ENCODE measurements at places on chromosomes 11 and 22.
A peak's percentile ranks its signal among the peaks of the same experiment; 100 is the strongest.

DNA sequence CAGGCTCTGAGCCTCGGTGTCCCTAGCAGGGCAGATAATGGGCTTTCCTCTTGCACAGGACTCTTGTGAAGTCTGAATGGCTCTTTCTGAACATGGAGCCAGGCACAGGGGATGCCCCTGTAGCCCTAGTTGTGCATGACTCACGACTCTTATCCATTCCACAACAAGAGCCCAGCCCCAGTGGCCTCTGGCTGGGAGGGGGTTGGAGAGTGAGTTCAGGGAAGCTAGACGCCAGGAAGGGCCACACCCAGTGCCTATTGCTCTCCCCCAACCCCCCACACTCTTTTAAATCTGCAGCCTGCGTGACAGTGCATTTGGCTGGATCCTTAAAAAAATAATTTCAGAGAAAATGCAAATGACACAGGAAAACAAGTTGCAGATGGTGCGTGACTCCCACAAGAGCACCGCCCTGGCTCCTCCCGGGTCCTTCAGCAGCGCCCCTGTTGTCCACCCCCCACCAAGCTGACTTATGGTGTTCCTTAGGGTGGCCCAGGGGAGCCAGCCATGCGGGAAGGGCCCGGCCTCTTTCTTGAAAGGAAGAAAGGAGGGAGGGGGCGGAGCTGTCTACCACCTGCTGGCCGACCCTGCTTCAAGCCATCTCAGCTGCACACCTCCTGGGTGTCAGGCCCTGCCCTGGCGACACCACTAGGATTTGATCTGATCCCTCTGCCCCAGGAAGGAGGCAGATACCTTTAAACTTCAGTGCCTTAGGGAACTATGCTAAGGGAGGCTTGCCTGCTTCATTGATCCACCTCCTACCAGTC is 74.7 kb downstream of the MN1 start:
- DNase-seq: peak; percentile 94

GRCh38 chr11:31355131-31355530 is 14.4 kb downstream of the DCDC1 start:
- peak; percentile 22 for DNase-seq

DNA sequence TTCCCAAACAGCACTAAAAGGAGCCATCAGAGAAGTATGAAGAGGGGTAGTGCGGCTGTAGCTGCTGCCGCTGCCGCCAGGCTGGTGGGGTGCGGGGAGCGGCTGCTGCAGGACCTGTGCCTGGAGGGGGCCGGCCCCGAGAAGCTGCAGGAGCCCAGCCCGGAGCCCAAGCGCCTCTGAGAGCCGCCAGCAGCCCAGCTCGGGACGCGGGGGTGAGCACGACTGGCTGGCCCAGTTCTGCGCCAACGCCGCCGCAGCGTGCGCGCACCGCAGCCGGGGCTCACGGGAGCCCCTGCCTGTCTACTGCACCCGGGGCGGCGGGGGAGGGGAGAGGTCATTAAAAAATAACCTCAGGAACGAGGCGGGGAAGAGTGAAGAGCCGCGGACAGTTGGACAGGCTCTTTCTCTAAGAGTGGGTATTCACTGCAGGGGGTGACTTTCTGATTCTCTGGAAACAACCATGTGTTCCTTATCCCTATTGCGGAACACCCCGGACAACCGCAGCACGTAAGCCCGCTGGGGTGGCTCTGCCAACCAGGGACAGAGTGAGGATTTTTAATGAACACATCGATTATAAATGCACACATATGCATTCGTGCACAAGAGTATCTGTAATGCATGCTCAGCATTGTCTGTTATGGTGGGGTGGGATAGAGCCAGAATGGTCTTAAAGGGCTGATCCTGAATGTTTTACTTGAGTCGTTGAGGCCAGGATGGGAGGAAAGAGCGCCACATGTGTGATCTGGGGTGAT is 453 bp downstream of the GAS2 start:
- no peak for DNase-seq

- no peak for DNase-seq
Measured at GRCh38 chr11:111010391-111011274, 234.9 kb upstream of the POU2AF2 start.

DNA sequence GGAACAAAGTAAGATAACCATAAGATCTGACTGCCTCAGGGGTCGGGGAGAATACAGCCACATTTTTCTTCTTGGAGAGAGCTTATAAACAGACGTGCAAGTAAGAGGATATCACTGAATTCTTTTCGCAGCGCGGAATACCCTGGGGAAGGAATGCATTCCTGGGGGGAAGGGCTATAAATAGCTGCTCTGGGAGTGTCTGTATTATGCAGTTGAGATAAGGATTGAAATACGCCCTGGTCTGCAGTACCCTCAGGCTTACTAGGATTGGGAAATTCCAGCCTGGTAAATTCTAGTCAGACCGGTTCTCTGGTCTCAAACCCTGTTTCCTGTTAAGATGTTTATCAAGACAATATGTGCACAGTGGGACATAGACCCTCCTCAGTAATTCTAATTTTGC is 1491.7 kb upstream of the RAG2 start:
- no peak for DNase-seq

- peak; percentile 37 for DNase-seq
Measured at GRCh38 chr11:10716122-10716521, 22.6 kb upstream of the IRAG1 start.

DNA sequence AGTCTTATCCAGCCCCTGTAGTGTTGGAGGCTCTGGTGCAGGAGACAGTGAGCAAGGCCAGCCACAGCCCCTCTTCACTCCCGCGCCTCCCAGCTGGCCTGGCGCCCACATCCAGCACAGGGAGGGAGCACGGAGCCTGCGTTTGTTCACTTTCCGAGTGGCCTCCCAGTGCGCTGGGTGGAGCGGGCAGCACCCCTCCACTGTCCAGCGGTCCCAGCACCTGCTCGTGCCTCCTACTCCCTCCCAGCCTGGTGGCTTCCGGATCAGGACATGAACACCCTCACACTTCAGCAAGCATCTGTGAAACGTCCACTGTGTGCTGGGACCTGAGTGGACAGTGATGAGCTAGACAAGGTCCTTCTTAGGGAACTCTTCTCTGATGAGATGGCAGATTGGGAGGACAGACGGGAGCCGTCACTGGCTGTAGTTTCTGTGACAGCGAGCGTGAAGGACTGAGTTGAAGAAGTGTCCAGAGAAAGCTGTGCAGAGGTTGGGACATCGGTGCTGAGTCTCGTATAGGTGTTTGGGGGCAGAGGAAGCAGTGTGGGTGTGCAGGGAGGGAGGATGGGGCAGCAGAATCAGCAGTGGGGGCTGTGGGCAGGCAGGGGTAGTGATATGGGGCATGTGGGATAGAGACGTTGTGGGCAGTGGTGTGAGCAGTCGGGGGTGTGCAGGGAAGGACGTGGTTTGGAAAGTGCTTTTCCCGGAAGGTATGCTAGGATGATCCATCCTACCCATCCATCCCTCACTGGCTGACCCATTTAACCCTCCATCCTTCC is 256.8 kb downstream of the TBC1D22A start:
- DNase-seq: no peak

- no peak for DNase-seq
Measured at GRCh38 chr11:119540370-119541125, 117.6 kb upstream of the THY1 start.

- DNase-seq: no peak
Measured at GRCh38 chr11:69705351-69705811, 1.6 kb upstream of the FGF19 start.

DNA sequence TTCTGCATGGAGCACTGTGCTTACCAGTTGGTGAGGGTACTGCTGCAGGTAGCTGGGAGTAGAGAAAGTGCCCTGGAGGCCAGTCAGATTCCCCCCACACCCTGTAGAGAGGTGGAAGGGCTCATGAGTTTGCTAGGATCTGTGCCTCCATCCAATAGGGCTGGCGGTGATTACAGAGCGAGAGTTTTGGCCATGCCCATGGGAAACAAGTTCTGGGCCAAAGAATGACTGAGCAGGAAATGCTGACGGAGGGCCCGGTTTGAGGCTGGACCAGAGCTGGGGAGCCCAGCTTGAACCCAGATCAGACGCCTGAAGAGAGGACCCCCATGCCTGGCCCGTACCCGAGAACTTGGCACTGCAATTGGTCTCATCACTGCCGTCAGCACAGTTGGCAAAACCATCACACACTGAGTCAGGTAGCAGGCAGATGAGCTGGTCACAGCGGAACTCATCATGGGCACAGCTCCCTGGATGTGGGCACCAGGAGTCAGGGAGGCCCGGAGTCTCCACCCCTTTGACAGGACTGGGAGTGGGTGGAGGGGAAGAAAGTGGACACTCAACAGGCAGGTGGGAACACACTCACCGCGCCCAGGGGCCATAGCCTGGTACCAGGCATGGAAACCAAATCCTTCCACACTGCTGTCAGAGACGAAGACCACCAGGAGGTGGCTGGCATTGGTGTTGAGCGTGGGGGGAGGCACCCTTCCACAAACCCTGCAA is 2.1 kb downstream of the MFRP start:
- no peak for DNase-seq

DNA sequence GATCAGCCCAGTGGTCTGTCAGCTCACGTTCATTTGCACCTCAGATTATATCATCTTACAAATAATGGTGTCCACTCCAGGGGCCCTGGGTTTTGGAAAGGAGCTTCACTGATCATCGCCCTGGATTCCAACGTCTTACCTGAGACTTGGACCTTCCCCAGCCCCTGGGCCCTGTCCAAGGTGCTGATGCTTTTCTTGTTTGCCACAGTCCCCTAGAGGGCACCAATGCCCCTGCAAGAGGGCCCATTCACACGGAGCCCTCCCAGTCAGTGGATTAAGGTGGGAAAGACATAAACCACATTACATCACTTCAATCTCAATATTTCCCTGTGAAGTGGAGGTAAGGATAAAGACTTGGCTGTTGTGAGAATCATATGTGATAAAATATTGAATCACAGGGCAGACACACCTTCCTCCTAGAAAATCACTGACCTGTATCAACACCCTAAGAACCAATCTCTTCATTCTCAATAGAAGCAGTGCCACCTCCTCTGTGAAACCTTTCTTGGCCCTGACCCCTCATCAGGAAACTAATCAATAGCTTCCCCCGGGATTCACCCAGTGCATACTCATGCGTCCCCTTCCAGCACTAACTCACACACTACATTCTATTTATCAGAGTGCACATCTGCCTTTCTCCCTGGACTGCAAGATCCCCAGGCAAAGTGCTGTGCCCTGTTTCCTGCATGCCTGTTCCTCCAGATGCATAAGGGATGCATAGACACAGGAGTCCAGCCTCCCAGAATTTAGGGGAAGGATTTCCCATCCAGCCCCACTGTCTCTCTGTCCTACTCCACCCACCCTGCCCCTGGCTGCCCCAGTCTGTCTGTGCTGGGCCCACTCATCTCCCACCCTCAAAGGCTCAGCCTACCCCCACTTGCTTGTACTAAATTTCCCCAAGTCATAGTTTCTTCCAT is 167.0 kb downstream of the BUD13 start:
- no peak for DNase-seq

- DNase-seq: peak; percentile 31
Measured at GRCh38 chr11:46560300-46560991, 33.4 kb downstream of the AMBRA1 start.

GRCh38 chr22:37409459-37410050 is 17.7 kb downstream of the ELFN2 start:
- DNase-seq: no peak

- no peak for DNase-seq
Measured at GRCh38 chr11:47106798-47107411, 69.8 kb downstream of the ARFGAP2 start.

DNA sequence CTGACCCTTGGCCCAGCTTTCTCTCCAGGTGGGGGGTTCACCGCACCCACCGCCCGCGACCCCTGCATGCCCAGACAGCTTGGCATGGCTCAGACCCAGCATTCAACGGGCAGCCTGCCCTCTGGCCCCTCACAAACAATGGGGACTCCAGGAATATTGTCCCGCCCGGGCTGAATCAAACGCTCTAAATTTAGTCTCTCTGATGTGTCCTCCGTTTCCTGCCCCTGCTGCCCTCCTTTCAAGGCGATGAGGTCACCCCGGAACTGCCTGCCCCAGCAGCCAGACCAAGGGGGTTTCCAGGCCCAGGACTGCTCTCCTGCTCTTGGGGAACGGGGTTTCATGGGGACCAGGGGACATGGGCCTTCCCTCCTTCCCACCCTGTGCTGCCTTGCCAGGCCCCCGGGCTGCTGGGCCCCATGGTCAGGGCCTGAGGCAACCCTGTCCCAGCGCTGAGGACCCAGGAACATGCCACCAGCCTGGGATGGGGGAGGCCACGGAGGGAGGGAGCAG is 10.1 kb upstream of the PDGFB start:
- DNase-seq: peak; percentile 51

GRCh38 chr11:43298397-43298796 is 13.4 kb upstream of the API5 start:
- no peak for DNase-seq

GRCh38 chr11:58905011-58905720 is 34.1 kb upstream of the GLYATL1 start:
- peak; percentile 59 for DNase-seq

GRCh38 chr11:115005663-115006062 is 327.3 kb downstream of the NXPE2 start:
- DNase-seq: no peak

DNA sequence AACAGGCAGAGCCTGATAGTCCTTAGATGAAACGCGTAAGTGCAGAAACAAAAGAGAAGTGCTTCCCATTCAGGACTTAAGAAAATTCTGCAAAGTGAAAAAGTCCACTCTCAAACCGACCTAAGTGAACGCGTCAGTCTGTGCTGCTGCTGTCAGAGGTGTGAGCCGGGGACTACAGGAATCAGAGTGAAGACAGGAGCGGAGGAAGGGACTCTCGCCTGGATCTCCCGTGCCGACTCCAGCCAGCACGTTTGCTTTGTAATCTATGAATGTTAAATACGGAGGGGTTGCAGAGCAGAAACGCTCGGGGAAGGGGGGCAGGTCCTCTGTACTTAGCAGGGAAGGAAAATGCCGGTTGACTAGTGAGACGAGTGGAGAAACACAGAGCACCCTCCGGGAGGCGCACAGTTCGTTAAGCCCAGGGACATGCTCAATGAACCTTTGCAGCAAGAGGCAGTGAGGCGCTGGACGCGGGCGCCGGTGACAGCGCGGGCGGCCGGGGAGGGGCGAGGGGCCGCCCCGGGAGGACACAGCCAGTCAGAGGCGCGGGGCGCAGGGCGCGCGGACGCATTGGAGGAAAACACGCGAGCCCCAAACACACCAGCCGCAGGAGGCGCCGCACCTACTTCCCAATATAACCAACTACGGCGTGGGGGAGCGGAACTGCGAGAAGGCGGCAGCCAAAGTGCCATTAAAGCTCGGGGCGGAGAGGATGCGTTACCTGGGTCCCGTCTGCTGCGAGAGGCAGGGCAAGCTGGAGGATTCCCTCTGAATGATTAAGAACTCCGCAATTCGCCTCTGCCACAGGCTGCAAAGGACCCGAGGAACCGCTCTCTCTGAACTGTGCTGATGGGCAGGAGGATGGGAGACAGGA is at the start of gene CNTN5:
Gene CNTN5 (plus strand): TSS at position 598 of the 874 bp plus-strand sequence.
- no peak for DNase-seq

GRCh38 chr11:109697140-109697843 is 275.3 kb downstream of the C11orf87 start:
- DNase-seq: peak; percentile 58

Data from AG10803 (cell line).